ENCODE measurements at places on chromosomes 7 and 10.

- DNase-seq = no peak
Observed at GRCh38 chr7:91168871-91169829, 95.1 kb upstream of the FZD1 start.

- no peak for DNase-seq
Observed at GRCh38 chr10:23065181-23065948, 30.0 kb upstream of the MSRB2 start.

- no peak for DNase-seq
Observed at GRCh38 chr7:123665896-123666295, 10.2 kb downstream of the LMOD2 start.

DNA sequence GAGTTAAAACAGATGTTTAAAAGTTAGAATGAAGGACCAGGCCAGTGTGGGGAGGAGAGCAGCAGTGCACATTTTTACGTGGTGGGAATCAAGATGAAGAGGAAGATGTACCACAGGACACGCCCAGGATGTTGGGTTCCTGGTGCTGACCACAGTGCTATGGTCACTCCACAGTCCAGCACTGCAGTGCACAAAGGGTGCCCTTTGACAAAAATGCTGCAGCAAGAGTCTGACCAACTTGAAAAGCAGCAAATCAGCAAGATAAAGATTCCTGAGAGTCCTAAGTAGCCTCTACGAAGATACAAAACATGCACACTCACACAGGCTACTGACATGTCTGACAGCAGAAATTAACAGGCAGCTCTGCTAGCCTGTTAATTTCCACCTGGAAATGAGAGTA is 107.1 kb downstream of the PIP4K2A start:
- DNase-seq = no peak

DNA sequence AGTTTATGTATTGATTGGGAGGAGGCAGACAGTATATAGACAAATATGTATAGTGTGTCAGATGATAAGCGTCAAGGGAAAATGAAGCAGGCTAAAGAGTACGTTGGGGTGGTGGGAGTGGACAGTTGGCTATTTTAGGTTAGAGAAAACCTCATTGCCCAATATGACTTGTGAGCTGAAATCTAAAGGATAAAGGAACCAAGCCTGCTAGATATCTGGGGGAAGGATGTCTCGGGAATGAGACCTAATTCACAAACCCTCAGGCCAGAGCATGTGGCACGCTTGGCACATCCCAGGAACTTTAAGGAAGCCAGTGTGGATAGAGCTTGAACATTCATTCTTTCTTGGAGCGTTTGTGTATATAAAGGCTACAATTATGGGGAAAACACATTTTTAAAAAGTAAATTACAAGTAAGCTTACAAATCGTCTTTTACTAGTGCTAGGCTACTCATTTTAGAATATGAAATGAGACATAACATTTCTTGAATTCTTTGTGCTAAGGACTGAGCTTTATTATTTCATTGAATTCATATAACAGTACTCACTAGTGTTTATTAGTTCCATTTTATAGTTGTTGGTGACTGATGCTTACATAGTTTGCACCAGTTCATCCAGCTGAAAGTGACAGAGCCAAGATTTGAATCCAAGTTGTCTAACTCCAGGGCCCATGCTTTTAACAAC is 9.7 kb downstream of the FHIP2A start:
- DNase-seq = no peak

DNA sequence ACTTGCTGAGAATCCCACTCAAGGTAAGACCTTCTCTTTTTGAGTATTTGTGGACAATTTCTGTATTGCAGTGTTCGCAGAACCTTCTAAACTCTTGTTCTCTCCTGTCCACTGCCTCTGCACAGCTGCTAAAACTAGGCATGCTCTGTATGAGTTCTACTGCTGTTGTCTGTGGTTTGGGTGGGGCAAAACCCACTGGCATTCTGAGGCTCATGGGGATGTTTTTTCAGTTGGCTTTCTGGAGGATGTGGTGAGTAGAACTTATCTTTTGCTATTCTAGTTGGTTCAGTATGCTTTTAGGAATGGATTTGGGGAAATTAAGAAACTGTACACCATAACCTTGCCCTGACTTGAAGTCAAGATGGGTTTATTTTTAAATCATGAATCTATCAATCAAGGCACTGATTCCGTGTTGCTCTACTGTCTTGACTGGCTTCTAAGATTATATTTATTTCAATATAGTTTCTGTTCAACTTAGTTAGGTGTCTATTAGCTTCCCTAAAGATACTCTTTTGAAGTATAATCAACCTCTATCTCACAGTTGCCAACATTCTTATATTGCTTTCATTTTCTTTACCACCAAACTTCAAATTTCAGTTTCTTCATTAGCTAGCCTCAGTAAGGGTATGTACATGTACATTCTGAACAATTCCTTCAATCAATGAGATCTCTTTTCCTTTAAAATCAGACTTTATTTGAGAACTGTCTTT is 25.0 kb upstream of the C1GALT1 start:
- peak; percentile 78 for DNase-seq

DNA sequence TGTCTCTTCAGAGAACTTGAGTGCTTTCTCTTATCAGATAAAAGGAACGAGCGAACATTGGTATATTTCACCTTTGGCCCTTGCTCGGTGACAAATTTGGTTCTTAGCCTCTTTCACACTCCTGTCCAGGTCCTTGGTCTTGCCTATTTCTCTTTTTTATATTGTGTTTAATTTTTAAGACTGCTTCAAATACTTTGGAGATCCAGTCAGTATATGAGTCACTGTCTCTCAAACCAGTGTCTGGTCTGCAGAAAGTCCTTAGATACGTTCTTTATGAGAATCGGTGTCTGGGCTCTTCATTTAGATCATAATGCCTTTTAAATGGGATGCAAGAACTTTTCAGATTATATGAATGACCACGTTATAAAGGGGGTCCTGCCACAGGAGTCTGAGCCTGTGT is 55.0 kb downstream of the PIK3AP1 start:
- no peak for DNase-seq

DNA sequence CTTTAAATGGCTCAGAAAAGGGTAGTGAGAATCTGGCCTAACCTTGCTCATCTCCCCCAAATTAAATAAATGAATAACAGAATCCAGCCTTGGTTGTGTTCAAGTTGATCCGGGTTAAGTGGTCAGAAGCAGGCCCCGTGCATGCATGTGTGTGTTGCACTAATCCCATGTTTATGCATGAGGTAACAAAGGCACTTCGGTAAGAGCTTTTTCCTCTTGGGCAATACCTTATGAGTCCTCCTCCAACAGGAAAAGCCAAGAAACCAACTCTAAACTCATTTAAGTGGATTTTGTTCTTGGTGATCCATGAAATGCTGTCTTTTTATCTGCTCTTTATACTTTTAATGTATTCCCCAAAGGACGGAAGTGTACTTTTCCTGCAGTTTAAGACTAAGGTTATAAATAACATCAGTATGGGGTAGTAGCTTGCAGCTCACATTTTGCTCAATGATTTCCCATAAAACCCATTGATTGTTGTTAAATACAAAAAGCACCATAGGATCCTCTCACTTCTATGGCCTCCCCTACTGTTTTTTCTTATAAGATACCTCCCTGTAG is 104.9 kb upstream of the YAE1 start:
- no peak for DNase-seq

DNA sequence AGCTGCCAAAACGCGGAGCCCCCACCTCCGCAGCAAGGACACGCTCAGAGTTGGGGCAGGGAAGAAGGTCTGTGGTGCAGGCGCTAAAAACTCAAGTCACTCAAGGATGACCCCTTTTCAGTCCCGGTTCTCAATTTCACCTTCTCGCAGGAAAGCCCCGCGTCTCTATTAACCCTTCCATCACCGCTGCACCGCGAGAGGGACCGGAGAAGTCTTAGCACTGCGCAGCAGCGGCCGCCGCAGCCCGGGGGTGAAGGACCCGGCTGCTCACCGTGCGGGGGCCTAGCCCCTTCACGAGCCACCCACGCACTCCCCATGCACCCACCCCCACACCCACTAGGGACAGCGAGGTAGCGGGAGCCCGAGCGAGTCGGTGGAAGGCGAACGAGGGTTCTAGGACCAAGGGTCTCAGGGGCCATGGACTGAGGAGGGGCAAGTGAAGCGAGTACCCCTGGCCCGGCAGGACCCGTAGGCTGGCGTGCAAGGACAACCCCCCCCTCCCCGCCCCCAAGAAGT is 162.9 kb downstream of the SH3PXD2A start:
- no peak for DNase-seq

DNA sequence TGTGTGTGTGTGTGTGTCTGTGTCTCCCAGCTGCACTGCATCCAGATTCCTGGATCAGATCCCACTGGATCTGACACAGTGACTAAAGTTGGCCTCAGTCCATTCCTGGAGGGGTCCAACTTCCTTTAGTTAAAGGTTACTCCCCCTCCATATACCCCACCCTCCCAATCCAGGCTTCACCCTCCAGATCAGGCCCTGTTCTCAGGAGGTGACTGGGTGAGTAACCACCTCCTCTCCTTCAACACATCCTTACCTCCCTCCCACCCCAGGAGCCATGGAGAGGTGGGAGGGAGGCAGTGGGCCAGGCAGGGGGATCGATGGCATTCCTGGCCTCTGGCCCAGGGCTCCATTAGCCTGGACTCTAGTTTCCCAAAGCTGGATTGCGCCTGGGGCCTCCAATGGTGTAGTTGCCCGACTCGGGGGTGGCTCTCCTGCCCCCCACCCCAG is 11.3 kb downstream of the KCNIP2 start:
- DNase-seq = no peak

DNA sequence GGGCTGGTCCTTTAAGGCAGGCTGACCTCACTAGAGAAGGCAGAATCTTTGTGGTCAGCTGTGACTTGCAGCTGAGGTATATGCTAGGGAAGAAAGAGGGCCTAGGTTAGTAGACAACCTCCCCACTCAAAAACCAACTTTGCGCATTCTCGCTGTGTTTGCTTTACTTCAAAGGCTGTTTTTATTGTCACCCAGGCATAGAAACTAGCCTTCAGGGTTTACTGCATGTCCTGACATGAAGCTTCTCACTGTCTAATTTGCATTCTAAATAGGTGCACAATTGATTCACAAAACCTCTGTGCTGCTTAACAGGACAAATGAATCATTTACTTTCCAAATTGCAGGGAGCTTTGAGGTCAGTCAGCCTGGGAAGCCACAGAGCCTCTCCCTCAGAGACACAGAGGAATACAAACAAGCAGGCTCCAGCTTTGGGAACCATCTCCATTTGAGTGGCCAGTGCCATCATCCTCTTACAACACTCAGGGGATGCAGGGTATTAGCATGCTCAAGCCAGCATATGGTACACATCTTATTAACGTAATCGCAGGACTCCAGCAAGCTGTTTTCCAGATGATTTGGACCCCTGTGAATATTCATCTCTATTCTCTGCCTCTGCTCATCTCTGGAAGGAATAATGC is 596.4 kb upstream of the GHITM start:
- DNase-seq = no peak

GRCh38 chr7:1085910-1086421 is 1.9 kb upstream of the GPER1 start:
- no peak for DNase-seq

DNA sequence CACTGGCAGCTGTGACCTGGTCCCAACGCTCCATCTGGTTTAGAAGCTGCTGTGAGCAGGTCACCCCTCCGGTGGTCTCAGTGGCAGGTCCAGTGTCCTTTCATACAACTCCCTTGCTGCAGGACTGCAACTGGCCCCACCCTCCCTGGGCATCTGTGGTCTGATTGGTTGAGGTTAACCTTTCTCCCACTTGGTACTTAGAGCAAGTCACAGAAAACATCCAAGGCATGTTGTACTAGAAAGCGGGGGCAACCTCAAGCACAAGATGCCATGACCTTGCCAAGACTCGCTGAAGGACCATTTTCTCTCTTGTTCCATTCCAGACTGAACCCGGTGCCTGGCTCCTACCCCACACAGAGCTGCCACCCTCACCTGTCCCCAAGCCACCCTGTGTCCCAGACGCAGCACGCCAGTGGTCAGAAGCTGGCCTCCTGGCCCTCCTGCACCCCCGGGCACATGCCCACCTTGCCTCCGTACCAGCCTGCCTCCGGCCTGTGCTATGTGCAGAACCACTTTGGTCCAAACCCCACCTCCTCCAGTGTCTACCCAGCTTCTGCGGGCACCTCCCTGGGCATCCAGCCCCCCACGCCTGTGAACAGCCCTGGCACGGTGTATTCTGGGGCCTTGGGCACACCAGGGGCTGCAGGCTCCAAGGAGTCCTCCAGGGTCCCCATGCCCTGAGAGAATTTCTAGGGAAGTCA is 9.0 kb downstream of the RHBDD2 start:
- DNase-seq = no peak

GRCh38 chr10:86868353-86868752 is 89.1 kb downstream of the MMRN2 start:
- DNase-seq = no peak

DNA sequence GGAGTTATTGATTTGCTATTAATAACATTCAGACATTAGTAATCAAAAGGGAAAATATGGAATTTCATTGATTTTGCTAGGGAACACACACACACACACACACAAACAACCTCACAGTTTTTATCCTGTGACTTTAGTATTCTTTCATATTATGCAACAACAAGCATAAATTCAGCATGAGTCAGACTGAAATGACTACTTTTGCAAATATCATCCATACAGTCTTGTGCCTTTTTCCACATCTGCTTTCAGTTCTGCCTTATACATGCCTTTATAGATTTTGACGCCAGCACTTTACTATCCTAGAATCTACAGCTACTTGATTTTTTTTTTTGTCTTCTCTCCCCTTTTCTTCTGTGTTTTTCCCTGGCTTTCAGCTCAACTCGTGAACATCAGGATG is 975.8 kb upstream of the LRRTM3 start:
- no peak for DNase-seq

DNA sequence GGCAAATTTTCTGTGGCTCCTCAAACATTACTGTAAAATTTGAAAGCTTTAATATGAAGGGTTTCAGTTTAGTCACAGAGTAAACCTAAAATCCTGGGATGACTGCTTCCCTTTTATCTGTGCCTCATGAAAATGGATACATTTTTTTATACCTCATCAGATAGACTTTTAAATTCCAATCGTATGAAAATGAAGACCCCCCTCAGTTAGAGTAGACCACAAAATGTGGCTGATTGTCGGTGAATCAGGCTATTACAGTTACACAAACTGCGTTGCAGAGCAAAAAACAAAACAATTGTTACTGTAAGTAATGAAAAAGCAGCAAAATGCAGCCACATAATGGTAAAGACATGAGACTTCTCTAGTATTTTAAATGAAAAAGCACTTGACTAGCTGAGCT is 296.2 kb downstream of the CNTNAP2 start:
- no peak for DNase-seq

GRCh38 chr10:71458387-71458786 is 61.7 kb downstream of the CDH23 start:
- no peak for DNase-seq

- peak; percentile 37 for DNase-seq
Observed at GRCh38 chr7:72493850-72494661, 81.9 kb upstream of the CALN1 start.
